ENCODE measurements at places on chromosomes 7 and 10.

- DNase-seq = no peak
Observed at GRCh38 chr7:149216402-149216801, 21.1 kb downstream of the ZNF282 start.

- no peak for DNase-seq
Observed at GRCh38 chr7:35530124-35531109, 164.5 kb downstream of the HERPUD2 start.

- DNase-seq = no peak
Observed at GRCh38 chr7:134720091-134720935, 59.1 kb upstream of the CALD1 start.

DNA sequence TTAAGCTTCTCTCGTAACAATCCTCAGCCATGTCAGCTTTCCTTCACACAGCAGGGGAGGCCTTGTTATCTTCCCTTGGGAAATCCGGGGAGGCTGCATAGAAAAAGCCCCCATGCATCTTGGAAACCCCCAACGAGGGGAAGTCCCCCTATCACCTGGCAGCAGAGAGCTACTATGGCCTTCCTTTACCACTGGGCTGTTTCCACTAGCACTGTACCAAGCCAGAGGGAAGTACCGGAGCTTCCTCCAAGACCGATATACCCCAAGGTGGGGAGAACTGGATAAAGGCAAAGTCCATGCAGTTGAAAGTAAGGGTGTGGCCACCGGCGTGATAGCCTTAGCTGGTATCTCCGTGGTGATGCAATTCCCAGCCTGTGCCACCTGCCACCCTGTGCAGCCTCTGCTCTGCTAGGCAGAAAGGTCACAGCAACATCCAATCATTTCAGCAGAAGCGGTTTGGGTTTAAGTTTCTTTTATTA, 4.4 kb upstream of the CLIP2 start:
- no peak for DNase-seq

GRCh38 chr10:124703778-124704427, 40.3 kb downstream of the FAM53B start:
- no peak for DNase-seq

- DNase-seq = no peak
Observed at GRCh38 chr7:138374119-138374693, 85.9 kb upstream of the TRIM24 start.

- no peak for DNase-seq
Observed at GRCh38 chr7:30429156-30429530, 49.4 kb downstream of the NOD1 start.

DNA sequence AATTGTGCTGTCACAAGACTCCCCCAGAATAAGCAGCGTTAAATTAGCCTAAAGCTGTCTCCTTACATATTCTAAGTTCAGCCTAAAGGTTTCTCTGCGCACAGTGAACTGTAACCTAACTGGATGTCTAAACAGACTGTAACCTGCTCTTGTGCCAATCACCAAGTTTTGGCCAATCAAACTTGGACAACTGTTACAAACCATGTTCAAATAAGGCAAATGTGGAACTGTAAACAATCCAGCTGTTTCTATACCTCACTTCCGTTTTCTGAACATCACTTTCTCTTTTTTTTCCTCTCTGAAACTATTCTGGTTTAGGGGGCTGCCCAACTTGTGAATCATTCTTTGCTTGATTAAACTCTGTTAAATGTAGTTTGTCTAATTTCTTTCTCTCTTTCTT, 252.2 kb upstream of the HABP2 start:
- DNase-seq = no peak

DNA sequence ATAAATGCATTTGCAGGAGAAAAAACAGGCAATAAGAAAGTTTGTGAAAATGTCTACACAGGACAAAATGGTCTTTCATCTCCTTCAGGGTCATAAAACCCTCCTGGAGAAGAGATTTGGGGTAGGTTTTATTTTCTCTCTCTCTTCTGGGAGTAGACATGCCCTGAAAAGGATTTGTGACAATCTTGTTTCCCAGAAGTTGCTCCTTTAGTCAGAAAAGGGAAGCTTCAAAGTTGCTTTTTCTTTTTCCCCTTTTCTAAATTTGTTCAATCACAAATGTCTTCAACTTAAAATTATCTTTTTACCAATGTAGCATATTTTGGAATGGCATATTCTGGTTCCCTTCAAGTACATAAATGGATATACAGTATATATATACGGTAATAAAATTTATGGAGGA, 9.4 kb upstream of the ANKRD22 start:
- DNase-seq = no peak

All from activated CD8-positive, alpha-beta memory T cell treated with anti-CD3 and anti-CD28 coated beads for 1 hour (primary cell).